ENCODE measurements at places on chromosomes 16 and 17.
A peak's percentile ranks its signal among the peaks of the same experiment; 100 is the strongest.

DNA sequence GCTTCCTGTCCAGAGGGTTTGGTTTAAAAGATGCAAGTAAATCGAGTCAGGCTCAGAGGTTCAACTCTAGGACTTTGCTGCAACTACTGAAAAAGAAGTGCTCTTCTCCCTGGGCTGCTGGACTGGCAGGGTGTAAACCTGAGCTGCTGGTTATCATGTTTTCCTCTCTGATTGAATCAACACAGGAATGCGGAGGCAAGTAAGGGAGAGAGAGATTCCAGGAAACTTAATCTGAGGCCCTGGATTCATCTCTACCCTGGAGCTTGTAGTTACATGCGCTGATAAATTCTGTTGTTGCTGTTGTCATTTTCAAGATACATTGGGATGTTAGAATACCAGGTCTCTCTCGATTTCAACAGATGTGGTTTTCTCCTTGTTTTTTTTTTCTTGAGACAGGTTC lies 8.2 kb upstream of the HS3ST3A1 start:
- no peak for DNase-seq

- peak; percentile 78 for DNase-seq
Measured at GRCh38 chr16:71723537-71724319, 773 bp downstream of the PHLPP2 start.

DNA sequence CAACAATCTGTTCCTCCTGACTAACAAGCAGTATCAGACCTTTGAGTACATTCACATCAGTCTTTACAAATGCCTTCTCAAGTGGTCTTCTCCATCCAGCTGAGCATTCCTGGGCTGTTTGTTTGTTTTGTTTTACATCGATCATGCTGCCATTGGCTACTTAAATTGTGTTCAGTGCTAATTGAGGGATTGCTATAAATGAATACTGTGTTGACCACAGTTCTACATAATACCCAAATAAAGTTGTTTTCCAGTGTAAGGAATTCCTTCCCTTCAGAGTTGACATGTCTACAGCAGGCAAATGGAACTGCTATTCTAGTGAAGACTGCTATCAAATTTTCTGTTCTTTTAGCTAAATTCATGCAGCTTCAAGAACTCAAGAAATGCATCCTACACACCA lies 3.2 kb downstream of the CDH8 start:
- no peak for DNase-seq

- no peak for DNase-seq
Measured at GRCh38 chr17:17498606-17499301, 2.6 kb upstream of the RASD1 start.

DNA sequence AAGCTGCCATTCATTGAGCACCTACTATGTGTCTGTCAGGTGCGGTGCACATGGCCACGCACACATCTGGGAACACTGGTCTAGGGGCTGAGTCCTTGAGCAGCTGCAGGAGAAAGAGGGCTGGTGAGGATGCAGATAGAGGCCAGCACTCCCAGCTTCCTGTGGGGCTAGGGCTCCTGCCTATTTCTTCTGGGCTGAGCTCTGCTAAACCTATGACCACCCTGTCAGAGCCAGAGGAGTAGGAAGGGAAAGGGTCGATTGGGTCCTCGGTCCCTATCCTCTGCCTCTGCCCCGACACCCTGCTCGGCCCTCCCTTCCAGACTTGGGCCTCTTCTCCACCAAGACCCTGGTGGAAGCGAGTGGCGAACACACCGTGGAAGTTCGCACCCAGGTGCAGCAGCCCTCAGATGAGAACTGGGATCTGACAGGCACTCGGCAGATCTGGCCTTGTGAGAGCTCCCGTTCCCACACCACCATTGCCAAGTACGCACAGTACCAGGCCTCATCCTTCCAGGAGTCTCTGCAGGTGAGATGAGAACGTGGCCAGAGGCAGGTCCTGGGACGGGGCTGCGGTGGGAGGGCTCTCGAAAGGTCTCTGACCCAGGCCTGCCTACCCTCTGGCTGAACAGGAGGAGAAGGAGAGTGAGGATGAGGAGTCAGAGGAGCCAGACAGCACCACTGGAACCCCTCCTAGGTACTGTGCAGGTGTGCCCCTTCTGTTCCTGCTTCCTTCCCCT lies 4.0 kb upstream of the TMEM88 start:
- no peak for DNase-seq
